ENCODE measurements at places on chromosomes 5 and 9.

DNA sequence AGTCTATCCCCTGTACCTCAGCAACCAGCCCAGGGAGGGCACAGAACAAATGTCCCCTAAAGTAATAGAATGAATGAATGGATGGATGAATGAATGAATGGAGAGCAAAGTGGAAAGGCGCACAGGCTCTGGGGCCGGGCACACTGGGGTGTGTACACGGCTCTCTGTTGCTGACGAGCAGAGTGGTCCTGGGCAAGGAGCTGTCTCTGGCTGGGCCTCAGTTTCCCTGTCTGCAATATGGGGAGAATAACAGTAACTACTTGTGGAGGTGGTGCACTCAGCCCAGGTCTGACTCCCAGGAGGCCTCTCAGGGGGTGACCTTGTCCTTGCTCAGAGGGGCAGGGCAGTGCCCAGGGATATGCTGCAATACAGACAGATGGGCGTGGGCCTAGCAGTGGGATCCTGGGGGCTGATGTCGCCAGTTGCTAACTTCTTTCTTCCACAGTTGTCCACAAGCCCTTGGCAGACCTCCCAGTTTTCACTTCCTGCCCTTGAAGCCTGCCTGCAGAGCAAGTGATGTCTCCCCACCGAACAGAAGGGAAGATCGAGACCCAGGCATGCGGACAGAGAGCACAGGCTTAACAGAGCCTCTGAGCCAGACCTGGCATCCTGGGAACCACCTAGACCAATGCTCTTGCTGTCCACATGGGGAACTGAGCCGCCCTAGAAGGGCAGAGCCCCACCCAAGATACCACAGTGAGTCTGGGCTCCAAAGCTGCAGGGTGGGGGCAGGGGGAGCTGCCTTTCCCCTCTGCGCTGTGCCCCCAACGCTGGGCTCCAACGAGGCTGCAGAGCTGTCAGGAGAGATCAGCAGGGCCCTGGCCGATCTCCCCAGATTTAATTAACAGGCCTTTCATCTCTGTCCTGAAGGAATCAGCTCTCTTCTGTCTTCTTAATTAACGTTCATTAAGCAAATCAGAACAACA is 13.6 kb upstream of the LAMC3 start:
- DNase-seq, result no peak

DNA sequence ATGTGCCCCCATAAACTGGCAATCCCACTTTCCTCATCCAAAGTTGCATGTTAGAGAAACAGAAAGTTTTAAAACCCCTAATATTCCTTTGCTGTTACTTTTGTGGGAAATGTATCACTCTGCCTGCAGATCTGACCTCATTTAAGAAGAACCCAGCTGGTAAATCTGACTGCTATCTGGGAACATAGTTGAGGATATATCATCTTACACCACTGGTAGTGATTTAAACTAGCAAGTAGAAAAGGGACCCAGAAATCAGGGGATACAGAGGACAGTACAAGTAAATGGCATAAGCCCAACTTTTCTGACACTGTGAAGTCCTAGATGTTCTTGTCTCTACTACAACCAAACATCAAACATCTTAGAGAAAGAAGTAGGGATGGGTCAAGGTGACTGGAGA is 1060.5 kb upstream of the DMAC1 start:
- DNase-seq, result no peak

GRCh38 chr5:80885396-80886000 is 74.7 kb upstream of the RASGRF2 start:
- no peak for DNase-seq

GRCh38 chr9:35650341-35651158 is at the start of gene SIT1:
Gene SIT1 (minus strand): TSS chr9:35650931. CDS start chr9:35650853, 78 bp downstream.
- DNase-seq, result no peak

DNA sequence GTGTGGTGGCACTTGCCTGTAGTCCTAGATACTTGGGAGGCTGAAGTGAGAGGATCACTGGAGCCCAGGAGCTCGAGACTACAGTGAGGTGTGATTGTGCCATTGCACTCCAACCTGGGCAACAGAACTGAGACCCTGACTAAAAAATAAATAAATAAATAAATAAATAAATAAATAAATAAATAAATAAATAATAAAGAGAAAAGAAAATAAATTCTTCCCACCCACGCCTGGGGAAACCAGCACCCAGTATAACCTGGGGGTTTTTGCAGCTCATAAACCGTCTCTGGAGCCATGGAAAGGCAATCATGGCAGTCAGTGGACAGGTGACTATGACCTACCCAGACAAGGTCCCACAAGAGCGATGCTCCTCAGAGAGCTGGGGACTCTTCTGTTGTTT is 7.9 kb downstream of the WNT8A start:
- DNase-seq, result no peak

DNA sequence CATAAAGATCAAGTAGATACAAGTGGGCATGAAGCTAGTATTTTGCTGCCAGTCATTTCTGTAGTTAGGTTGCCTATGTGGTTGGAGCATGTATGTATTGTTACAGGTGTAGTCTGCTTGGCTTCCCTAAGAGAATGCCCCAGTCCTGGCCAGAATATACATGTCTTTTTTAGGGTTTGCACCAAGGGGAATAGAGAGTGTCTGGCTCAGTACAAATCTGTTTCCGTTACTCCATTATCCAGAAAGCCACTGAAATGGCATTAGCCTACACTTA is 23.2 kb downstream of the TGFBR1 start:
- DNase-seq, result no peak

DNA sequence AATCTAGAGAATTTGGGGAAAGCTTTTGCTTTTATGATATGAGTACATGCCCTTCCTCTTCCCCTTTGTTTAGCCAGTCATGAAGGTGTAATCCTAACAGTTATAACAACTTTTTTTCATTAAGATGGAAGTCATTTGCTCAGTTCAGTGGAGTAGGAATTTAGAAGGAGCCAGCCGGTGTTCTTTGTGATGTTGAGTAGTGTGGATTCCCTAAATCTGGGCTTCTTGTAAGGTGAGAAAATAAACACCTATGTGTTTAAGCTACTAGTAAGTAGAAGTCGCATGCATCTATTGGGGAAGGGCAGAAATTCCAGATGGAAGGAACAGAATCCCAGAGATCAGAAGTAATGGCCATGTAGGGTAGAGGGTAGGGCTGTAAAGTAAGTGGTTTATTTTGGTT is 13.6 kb upstream of the CNTLN start:
- DNase-seq, result no peak

DNA sequence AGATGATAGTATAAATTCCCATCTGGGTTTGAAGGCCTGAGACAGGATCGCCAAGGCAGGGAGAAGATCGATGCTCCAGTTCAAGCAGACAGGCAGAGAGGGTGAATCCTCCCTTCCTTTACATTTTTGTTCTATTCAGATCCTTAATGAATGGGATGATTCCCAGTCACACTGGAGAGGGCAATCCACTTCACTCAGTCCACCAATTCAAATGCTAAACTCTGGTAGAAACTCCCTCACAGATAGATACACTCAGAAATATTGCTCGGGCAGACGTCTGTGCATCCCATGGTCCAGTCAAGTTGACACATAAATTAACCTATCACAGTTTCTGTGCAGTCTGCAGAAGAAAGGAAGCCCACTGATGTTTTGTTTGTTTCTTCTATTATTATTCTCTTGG is 193.1 kb upstream of the ZNF462 start:
- DNase-seq, result no peak

DNA sequence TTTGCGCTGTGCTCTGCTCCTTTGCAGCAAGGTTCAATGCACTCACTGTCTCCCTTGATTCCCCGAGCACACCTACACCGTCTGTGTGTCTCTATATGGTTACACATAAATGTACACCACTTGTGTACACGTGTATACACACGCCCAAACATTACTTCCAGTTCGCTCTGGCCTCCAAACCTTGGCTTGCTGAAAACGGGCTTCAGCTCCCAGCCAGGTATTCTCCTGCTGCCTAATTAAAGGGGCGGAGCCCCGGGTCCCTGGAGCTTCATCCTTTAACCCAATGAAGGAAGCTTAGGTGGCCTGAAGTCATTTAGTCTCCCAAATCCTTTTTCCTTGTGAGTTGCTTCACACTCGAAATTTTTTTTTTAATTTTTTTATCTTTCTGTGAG is 4.6 kb downstream of the ISL1 start:
- DNase-seq, result no peak

DNA sequence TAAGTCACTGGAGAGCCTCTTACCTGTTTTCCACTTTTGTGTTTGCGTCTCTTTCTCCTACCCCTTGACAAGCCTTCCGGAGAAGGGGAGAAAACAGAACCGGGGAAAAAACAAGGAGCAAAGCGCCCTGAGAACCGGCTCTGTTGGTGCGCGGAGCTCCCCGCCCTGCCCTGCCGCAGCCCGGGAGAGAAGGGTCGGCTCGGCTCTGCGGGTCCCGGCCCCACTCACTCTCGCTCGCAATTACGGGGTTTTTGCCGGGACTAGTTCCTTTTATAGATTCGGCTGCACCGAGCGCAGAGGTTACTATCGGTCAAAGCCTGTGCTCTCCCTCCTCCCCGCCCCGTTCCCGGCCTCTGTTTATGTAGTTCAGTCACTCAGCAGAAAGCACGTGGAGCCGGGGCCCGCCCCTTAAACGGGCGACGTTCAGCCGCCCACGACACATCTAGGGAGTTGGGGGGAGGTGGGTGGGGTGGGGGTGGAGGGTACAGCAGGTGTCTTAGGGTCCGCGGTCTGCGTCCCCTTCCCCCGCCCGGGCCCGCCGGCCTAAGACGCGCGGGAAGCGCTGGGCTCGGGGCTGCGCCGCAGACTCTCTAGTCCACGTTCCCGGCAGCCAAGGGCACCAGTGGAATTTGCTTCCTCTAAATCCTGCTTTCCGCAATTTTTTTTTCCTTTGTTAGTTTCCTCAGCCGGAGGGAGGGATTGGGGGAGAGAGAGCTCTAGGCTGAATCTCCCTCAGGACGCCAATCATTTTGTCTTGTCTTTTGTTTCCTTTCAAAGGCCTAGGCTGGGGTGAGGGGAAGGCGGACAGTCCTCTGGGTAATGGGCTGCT is at the start of gene ABCA1:
Gene ABCA1, minus strand, starts transcription at position 244 of the 829 bp plus-strand sequence. CDS start 24,476 bp downstream, outside the sequence.
- peak; percentile 78 for DNase-seq
